ENCODE measurements at places on chromosomes 16 and 17. TPM values are rescaled to one million over a fixed set of nuclear protein-coding genes. Genes with fewer than 3 reads are reported as not detected.

Gene USH1G
- polyA plus RNA-seq, result not detected

Gene MT1F
- polyA plus RNA-seq, result 4.8 TPM

Gene CRYBA1
- polyA plus RNA-seq, result not detected

Gene VAT1L
- polyA plus RNA-seq, result 43.6 TPM

Gene SCARF1
- polyA plus RNA-seq, result 0.45 TPM

Gene CNGB1
- polyA plus RNA-seq, result not detected

Gene KRTAP4-9
- polyA plus RNA-seq, result not detected

Gene PNMT
- 1.0 TPM for polyA plus RNA-seq

Gene TSPAN10
- 0.94 TPM for polyA plus RNA-seq

Gene ITGAX
- polyA plus RNA-seq, result 0.28 TPM

Gene CD79B
- not detected for polyA plus RNA-seq

Gene PLA2G10
- polyA plus RNA-seq, result 0.73 TPM

Gene TRAP1
- 58.0 TPM for polyA plus RNA-seq

Gene TEDC2
- polyA plus RNA-seq, result 0.22 TPM

Gene OR3A2
- polyA plus RNA-seq, result 1.8 TPM

Gene CCL16
- not detected for polyA plus RNA-seq

Gene MMP28
- 2.0 TPM for polyA plus RNA-seq

Gene CACNG3
- polyA plus RNA-seq, result not detected

Gene C1QL1
- polyA plus RNA-seq, result not detected

Gene CCL2
- not detected for polyA plus RNA-seq

Gene ATPAF2
- 11.8 TPM for polyA plus RNA-seq

Gene TMEM238L
- polyA plus RNA-seq, result not detected

Gene KRTAP2-1
- not detected for polyA plus RNA-seq

Gene ABCC6
- not detected for polyA plus RNA-seq

Gene RND2
- polyA plus RNA-seq, result 3.3 TPM

Gene KLHL10
- polyA plus RNA-seq, result not detected

Gene KRT13
- not detected for polyA plus RNA-seq

Gene CASKIN2
- 0.17 TPM for polyA plus RNA-seq

Gene SCNN1G
- not detected for polyA plus RNA-seq

Gene ADAP2
- polyA plus RNA-seq, result 3.4 TPM

Gene SDF2
- 174 TPM for polyA plus RNA-seq

Gene ZNF385C
- 42.1 TPM for polyA plus RNA-seq

Gene P3H4
- 0.55 TPM for polyA plus RNA-seq

Gene CD7
- polyA plus RNA-seq, result not detected

Gene HBQ1
- polyA plus RNA-seq, result 2.3 TPM

Gene C16orf74
- polyA plus RNA-seq, result 0.34 TPM

Gene CDRT4
- 2.1 TPM for polyA plus RNA-seq

Gene TP53TG3
- polyA plus RNA-seq, result not detected

Gene SOST
- not detected for polyA plus RNA-seq

Gene ASGR2
- 0.57 TPM for polyA plus RNA-seq

Gene FAM171A2
- polyA plus RNA-seq, result 0.27 TPM

Gene RNU2-1
- not detected for polyA plus RNA-seq

Gene ABCA8
- 5.3 TPM for polyA plus RNA-seq

Gene ELOB
- 1,180 TPM for polyA plus RNA-seq

Gene SNX20
- not detected for polyA plus RNA-seq

Gene KIFC3
- not detected for polyA plus RNA-seq

Gene CCL4L2
- not detected for polyA plus RNA-seq

Gene TBC1D26
- not detected for polyA plus RNA-seq

Gene CLEC3A
- not detected for polyA plus RNA-seq

Gene NHERF2
- 1.3 TPM for polyA plus RNA-seq

Gene EFCAB5
- polyA plus RNA-seq, result 0.51 TPM

Gene PPL
- 1.9 TPM for polyA plus RNA-seq

Gene ZCCHC14
- polyA plus RNA-seq, result 1.3 TPM

Gene EFCAB3
- polyA plus RNA-seq, result not detected

Gene ACSM3
- polyA plus RNA-seq, result 1.1 TPM

Gene GRIN2A
- polyA plus RNA-seq, result 20.5 TPM

Gene DDX5
- polyA plus RNA-seq, result 214 TPM

Gene AATK
- 0.48 TPM for polyA plus RNA-seq

Gene TRPV3
- 0.59 TPM for polyA plus RNA-seq

Gene CCL7
- not detected for polyA plus RNA-seq

Data from Purkinje cell (primary cell).